ENCODE measurements at places on chromosomes 1 and 21.

GRCh38 chr1:45543581-45544417, 6.8 kb upstream of the AKR1A1 start:
- peak; percentile 63 for DNase-seq

GRCh38 chr1:117661027-117661426, 55.2 kb downstream of the TENT5C start:
- DNase-seq = peak; percentile 54

DNA sequence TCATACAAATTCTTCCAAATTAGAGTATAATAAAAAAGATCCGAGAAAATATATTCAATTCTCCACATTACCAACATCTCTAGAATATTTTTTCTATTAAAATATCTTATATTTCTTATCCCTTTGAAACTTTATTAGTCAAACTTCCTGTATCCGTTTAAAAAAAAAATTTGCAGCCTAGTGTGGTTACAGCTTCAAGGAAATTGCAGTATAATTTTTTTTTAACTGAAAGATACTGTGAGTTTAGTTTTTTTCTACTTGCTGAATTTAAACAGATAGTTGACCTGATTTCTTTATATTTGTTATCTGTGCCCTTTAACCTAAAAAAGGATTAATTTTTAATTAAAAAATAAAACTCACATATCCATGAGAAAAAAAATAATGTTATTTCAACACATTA, 1.5 kb downstream of the RGS18 start:
- no peak for DNase-seq

DNA sequence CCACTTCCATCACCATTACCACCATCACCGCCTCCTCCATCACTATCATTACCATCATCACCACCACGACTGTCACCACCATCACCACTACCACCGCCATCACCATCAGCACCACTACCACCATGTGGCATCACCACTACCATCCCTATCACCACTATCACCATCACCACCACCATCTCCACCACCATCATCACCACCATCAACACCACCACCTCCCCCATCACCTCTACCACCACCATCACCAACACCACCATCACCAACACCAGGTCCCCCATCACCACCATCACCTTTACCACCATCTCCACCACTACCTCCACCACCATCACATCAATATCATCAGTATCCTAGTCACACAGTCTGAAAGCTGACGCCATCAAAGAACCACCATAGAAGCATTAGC, 39.9 kb upstream of the RIPK4 start:
- DNase-seq = no peak

- DNase-seq = peak; percentile 81
These were observed 2.7 kb upstream of the ANXA9 start for GRCh38 chr1:150979092-150980056.

GRCh38 chr1:226634611-226635246, 86.2 kb downstream of the STUM start:
- DNase-seq = no peak

GRCh38 chr1:63798284-63798683, 24.5 kb downstream of the ROR1 start:
- no peak for DNase-seq

DNA sequence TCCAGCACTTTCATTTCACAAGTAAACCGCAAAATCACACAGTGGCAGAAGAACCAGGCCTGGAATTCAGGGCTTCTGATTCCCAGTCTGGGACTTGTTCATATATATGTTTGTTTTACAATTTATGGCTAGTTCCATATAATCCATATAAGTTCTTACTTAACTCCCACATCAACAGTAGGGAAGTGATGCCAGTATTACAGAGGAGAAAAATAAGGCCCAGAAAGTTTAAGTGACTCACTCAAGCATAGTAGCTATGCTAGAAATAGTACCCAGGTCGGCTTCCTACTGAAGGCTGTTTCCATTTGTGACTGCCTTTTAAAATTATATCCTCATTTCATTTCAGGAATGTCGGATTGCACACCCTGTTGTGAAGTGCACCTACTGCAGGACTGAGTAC, 1.4 kb downstream of the FAM76A start:
- DNase-seq = no peak

DNA sequence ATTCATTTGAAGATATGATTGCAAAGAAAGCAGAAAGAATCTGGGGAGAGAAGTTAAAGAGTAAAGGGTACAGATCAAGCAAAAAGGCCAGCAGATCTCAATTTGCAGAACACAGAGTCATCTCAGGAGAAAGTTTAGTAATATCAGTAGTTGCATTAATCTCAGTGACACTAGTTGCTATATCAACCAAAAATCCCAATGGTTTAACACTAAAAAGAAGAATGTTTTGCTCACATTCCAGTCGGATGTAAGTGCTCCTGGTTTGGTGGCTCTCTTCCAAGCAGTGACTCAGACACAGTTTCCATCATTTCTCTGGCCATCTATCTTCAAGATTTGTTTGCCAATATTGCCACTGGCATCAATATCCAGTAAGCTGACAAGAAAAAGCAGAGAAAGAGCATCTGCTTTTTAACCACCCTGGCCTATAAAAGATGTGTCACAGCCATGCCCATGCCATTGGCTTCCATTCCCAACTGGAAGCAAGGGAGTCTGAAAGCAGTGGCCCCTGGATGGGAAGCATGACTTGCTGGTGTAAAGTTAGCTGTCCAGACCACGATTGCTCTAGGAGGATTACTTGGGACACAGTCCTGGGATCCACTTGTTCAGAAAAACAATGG, 45.5 kb upstream of the AIM2 start:
- no peak for DNase-seq

DNA sequence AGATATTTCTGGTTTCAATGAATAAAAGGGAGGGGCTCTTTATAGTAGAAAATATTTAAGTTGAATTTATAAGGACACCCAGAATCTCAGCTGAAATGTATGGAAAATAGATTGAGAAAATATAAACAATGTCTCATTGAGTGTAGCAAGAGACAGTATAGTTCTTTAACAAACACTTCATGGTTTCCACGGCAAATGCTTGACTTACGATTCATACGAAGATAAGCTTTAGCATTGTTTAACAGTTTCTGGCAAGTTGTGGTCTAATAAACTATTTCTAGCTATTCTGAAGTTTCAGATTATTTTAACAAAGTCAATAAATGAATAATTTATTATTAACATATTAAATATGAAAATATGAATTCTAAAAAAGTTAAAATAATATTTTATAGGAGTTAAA, 1419.4 kb downstream of the KCNT2 start:
- no peak for DNase-seq

- no peak for DNase-seq
These were observed 21.6 kb upstream of the MAGOH start for GRCh38 chr1:53259932-53260331.

DNA sequence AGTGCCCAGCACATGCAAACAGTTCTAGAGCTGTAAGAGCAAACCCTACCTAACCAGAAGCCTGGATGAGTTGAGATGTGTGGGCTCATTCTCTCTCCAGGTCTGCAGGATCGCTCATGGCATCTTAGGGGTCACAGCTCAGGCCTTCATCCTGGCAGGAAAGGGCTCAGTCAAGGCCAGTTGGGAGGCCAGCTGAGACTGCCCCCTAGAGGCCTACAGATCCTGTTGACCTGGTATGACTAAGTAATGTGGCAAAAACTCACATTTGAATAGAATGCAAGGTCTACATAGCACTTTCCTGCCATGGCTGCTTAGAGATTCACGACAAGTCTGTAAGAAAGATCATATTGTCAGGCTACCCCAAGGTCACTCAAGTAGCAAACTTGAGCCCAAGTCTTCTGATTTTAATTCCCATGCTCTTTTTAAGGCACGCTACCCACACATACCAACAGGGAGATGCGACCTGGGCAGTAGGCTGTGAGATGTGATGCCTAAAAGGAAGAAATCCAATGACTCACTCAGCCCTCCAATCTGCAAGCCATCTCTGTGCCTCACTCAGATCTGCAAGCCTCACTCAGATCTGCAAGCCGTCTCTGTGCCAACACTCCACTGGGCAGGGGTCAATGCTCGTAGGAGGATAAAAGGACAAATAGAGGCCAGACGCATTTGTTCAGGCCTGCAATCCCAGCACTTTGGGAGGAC, 5.1 kb upstream of the CAPN8 start:
- no peak for DNase-seq

DNA sequence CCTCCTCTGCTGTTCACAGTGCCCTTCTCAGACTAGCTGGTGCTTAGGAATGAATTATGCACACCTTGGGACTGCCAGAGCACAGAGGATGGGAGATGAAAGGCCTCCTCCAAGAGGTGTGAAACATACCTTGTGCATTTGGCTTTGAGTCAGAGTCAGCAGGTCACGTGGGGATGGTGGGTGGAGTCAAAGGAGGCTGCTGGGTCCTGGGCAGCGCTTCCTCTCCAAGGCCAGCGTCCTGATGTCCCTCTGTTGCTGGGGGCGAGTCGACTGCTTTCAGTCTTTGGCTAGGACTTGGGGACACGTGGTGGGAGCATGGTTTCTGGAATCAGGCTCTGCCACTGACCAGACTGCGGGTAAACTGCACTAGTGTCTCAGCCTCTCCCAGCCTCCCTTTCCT, 91.2 kb downstream of the AJAP1 start:
- DNase-seq = no peak

- DNase-seq = no peak
These were observed 18.2 kb downstream of the CAP1 start for GRCh38 chr1:40058453-40059337.

DNA sequence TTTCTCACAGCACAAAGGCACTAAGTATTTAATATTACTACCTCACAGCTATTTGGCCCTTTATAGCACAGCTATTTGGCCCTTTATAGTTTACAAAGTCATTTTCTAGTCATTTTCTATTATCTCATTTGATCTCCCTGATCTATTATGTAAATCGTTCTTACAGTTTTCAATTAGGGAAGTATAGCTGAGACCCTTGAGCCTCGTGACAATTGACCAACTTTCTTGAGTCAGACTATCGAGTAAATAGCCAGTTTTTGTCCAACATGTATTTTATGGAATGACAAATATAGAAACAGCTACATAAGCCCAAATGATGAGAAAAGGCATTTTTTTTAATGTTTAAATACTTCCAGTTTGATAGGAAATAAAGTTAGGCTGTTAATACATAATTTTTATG, 7.0 kb upstream of the ANGPTL1 start:
- no peak for DNase-seq
